ENCODE measurements at places on chromosomes 16 and 17. TPM values are rescaled to one million over a fixed set of nuclear protein-coding genes. Genes with fewer than 3 reads are reported as not detected.

The KRTAP9-7 gene
- total RNA-seq: not detected

DNA sequence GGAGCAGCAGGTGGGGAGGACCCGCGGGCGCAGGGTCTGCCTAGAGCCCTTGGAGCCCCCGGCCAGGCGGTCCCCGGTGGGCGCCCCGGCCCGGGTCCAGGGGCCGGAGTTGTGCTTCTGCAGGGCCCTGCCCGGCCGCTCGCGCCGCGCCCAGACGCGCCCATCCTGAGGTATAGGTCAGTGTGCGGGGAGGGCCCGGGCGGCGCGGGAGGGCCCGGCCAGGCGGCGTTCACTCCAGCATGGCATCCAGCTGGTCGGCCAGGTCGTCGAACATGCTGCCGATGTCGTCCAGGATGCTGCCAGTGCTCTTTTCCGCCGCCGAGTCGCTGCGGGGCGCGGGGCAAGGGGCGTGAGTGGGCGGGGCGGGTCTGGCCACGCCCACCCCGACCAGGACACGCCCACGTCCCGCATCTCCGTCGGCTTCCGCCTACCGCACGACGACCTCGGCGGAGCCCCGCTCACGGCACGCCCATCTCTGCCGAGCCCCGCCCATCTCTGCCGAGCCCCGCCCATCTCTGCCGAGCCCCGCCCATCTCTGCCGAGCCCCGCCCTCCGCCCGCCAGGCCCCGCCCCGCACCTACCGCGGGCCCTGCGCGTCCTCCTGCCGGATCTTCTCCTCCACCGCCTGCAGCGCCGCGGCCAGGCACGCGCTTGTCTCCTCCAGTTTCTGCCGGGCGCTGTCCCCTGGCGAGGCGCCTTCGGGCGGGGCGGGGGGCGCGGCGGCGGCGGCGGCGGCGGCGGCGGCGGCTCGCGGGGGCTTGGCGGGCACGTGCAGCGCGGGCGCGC is 17.9 kb downstream of the CASKIN1 start:
- H3K27ac ChIP-seq: no peak overlapping the region
- H3K4me3 ChIP-seq: no peak overlapping the region
- no peaks in the 10 kb centered on the region for H3K27me3 ChIP-seq
- no peaks in the 10 kb centered on the region for H3K4me1 ChIP-seq

The KRTAP1-1 gene
- not detected for total RNA-seq

The CRHR1 gene
- total RNA-seq: not detected

- no peaks in the 10 kb centered on the region for H3K36me3 ChIP-seq
- DNase-seq: no peak
- no peaks in the 10 kb centered on the region for H3K27me3 ChIP-seq
- no peaks in the 10 kb centered on the region for H3K4me1 ChIP-seq
Measured at GRCh38 chr16:81797443-81797842, 18.4 kb downstream of the PLCG2 start.

- no peaks in the 10 kb centered on the region for H3K36me3 ChIP-seq
- H3K4me3 ChIP-seq: no peak overlapping the region
- H3K4me1 ChIP-seq: peaks cover 40% of the 10 kb centered on the region
Measured at GRCh38 chr16:74745109-74745615, 29.5 kb downstream of the FA2H start.

- peak; percentile 79 for DNase-seq
- no peak overlapping the region for H3K4me3 ChIP-seq
- H3K27ac ChIP-seq: peak overlapping the region; percentile 80
- no peaks in the 10 kb centered on the region for H3K27me3 ChIP-seq
- H3K36me3 ChIP-seq: no peaks in the 10 kb centered on the region
Measured at GRCh38 chr16:10871157-10871991, 5.6 kb upstream of the CIITA start.

- H3K4me3 ChIP-seq: no peak overlapping the region
- H3K36me3 ChIP-seq: peaks cover 7% of the 10 kb centered on the region
- no peak for DNase-seq
- no peaks in the 10 kb centered on the region for H3K27me3 ChIP-seq
Measured at GRCh38 chr16:8641671-8642070, 20.2 kb downstream of the METTL22 start.

GRCh38 chr16:85605912-85606841 is 6.9 kb upstream of the GSE1 start:
- no peaks in the 10 kb centered on the region for H3K36me3 ChIP-seq
- H3K27me3 ChIP-seq: no peaks in the 10 kb centered on the region
- DNase-seq: no peak
- no peak overlapping the region for H3K4me3 ChIP-seq
- H3K27ac ChIP-seq: no peak overlapping the region

GRCh38 chr17:9050801-9051401 is 29.6 kb downstream of the NTN1 start:
- peak; percentile 62 for DNase-seq
- H3K4me3 ChIP-seq: no peak overlapping the region
- peaks cover 8% of the 10 kb centered on the region for H3K4me1 ChIP-seq
- no peaks in the 10 kb centered on the region for H3K36me3 ChIP-seq
- H3K27me3 ChIP-seq: peaks cover 12% of the 10 kb centered on the region

The KRTAP1-5 gene
- total RNA-seq: not detected

DNA sequence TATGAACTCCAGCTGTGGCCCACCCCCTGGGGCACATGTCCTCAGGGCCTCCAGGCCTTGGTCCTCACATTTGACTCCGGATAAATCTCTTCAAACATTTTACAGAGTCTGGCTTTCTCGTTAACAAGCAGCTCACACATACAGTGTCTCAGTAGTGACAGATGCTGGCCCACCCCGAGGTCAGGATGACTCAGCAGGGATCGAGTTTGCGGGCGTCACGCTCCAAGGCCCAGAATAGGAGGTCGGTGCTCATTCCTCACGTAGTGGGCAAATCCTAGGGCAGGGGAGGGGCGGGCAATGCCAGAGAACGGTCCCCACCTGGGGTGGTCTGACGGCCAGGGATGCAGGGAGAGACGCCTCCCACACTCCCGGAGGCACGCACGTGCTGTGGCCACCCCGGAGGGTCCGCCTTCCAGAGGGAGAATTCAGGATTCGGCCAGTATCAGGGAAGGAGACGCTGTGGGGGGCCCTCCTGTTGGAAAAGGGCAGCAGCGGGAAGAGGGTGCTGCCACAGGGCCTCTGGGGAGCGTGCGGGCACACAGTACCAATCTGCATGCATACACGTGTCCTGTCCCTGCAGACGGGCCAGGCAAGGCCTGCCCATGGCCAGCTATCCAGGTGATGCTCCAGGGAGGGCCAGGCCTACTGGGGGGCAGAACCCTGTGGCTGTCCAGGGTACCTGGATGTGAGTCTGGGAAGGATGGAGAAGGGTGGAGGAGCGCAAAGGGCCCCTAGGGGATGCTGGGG is 8.6 kb downstream of the SLC7A5 start:
- no peaks in the 10 kb centered on the region for H3K27me3 ChIP-seq
- no peak overlapping the region for H3K4me3 ChIP-seq
- peak; percentile 70 for DNase-seq
- peaks cover 36% of the 10 kb centered on the region for H3K4me1 ChIP-seq

DNA sequence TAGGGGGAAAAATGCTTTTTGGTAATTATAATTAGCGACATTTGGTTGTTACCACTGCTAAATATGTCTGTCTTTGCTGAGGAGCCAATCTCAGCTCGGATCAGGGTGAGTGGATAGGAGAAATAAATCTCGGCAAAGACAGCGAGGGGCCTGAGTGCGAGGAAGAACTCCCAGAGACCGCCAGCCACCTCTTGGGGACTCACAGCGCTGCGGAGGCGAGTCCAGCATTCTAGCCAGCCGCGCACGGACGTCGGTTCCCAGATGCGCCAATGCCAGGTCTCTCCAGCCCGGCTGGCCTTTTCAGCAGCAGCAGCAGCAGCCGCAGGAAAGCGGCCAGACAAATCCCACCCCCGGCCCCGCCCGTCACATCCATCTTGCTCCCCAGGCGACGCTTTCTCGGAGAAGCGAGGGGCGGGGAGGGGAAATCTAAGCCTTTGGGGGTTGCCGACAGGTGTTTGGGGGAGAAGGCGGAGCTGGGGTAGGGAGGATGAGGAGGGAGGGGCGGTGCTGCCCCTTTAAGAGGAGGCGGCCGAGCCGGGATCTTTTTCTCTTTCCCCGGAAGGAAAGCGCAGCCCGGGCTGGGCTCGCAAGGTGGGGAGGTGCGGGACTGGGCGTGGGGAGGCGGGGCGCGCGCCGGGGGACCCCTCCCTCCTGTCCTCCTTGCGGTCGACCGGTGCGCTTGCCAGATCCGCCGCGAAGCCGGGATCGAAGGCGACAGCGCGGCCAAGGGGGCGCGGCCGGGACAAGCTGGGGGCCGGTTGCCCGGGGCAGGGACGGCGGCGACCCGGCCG is at the start of gene ITGA3:
Gene ITGA3 (plus strand): TSS at position 685 of the 791 bp plus-strand sequence. CDS start 330 bp downstream, outside the sequence.
- H3K27me3 ChIP-seq: no peaks in the 10 kb centered on the region
- peak; percentile 98 for DNase-seq
- peaks cover 22% of the 10 kb centered on the region for H3K36me3 ChIP-seq
- H3K27ac ChIP-seq: peak within 1 kb of the TSS; percentile 96

The MED9 gene
- 28.3 TPM for total RNA-seq

The ZPBP2 gene
- not detected for total RNA-seq

The EIF4A3 gene
- 167 TPM for total RNA-seq

- H3K4me3 ChIP-seq: no peak overlapping the region
- no peaks in the 10 kb centered on the region for H3K36me3 ChIP-seq
- no peak overlapping the region for H3K27ac ChIP-seq
- DNase-seq: no peak
Measured at GRCh38 chr17:18116078-18116477, 7.5 kb downstream of the MYO15A start.

The CBX1 gene
- 142 TPM for total RNA-seq

DNA sequence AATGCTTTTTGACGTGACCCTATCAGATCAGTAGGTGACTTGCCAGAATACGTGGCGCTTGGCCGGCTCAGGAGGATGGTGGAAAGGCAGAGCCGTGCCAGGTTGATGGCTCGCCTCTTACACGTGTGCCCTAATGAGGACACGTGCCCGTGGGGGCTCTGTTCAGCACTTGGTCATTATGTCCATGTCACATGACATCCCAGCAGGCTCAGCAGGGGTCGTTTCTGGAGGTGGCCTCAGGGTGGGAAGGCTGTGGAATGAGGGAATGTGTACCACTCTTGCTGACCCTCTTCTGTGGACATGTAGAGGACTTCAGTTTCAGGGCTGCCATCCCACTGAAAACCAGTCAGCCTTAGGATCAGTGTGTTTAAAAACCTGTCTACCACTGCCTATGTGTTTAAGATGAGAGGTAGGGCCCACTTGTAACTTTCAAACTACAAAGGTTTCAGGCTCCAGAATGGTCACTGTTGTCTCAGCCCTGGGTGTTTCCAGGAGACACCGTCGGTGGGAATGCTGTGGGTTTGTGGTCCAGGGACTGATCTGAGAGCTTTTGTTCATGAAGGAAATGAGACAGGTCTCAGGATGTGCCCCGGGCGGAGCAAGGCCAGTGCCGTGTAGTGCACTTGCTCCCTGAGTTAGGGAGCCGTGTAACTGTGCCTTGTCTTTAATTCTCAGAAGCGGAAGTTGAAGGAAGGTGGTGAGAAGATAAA is 12.1 kb downstream of the UBN1 start:
- no peak overlapping the region for H3K4me3 ChIP-seq
- no peaks in the 10 kb centered on the region for H3K27me3 ChIP-seq
- peaks cover 39% of the 10 kb centered on the region for H3K4me1 ChIP-seq
- H3K27ac ChIP-seq: peak overlapping the region; percentile 75
- peaks cover 43% of the 10 kb centered on the region for H3K36me3 ChIP-seq

GRCh38 chr17:47225436-47225858 is 16.3 kb downstream of the MYL4 start:
- peak overlapping the region; percentile 16 for H3K27ac ChIP-seq
- H3K36me3 ChIP-seq: no peaks in the 10 kb centered on the region
- DNase-seq: peak; percentile 99
- no peaks in the 10 kb centered on the region for H3K27me3 ChIP-seq
- H3K4me1 ChIP-seq: peaks cover 27% of the 10 kb centered on the region

The ZNF48 gene
- 14.2 TPM for total RNA-seq

- no peak overlapping the region for H3K27ac ChIP-seq
- no peaks in the 10 kb centered on the region for H3K27me3 ChIP-seq
- peak overlapping the region; percentile 42 for H3K4me3 ChIP-seq
Measured at GRCh38 chr16:9008601-9009260, 45.0 kb upstream of the USP7 start.

GRCh38 chr17:14331225-14331981 is 30.5 kb downstream of the HS3ST3B1 start:
- H3K27ac ChIP-seq: no peak overlapping the region
- H3K4me3 ChIP-seq: no peak overlapping the region
- peaks cover 71% of the 10 kb centered on the region for H3K27me3 ChIP-seq
- no peak for DNase-seq
- no peaks in the 10 kb centered on the region for H3K4me1 ChIP-seq

GRCh38 chr17:45834471-45835396 is 9.9 kb upstream of the SPPL2C start:
- no peak overlapping the region for H3K4me3 ChIP-seq
- DNase-seq: peak; percentile 56
- H3K27ac ChIP-seq: no peak overlapping the region
- peaks cover 11% of the 10 kb centered on the region for H3K27me3 ChIP-seq
- H3K4me1 ChIP-seq: 0 out of 2 replicates have a peak, but pooled peaks cover 4% of the 10 kb centered on the region

The PLCG2 gene
- 5.9 TPM for total RNA-seq

The LHX1 gene
- not detected for total RNA-seq

The MARVELD3 gene
- total RNA-seq: 14.6 TPM

DNA sequence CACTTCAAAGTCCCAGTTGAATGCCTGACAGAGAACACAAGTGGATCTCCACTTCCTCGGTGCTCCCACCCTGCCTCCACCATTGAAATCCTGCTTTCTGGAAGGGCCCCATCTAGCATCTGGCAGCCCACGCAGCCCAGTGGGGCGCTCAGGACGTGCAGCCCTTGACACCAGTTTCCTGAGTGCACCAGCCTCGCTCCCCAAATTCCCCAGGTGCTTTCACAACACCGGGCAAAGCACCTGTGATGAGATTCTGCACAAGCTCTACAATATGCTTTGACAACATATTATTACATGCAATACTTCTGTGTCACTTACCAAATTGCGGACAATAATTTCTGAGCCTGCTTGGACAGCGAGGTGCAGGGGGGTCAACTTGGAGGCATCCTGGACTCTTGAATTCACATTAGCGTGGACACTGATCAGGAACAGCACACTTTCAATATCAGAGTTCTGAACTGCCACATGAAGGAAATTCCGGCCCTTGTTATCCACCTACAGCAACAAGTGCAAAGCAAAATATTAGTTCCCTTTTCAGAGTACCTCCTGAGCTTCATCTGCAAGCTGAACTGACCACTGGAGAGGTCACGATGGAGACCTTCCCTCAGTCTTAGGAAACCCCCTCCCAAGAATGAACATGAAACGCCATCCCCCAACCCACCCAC is 33.9 kb downstream of the CYB5D2 start:
- H3K4me1 ChIP-seq: no peaks in the 10 kb centered on the region
- no peak overlapping the region for H3K4me3 ChIP-seq
- no peaks in the 10 kb centered on the region for H3K27me3 ChIP-seq
- H3K36me3 ChIP-seq: peaks cover 18% of the 10 kb centered on the region

DNA sequence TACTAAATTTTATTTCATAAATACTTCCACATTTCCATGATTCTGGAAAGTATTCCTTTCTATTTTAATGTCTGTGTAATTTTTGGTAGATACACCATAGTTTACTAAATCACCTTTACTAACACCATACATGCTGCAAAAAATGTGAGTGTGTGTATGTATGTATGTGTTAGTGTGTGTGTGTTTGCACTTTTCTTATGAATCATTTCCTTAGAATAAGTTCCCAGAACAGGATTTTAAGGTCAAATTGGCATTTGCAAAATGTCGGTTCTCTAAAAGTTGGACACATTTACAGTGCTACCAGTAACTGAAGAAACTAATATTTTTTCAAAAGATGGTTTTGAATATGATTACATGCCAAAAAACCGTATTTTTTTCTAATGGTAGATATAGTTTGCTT is 137.1 kb downstream of the CYB561 start:
- peak; percentile 77 for DNase-seq
- no peak overlapping the region for H3K4me3 ChIP-seq
- no peaks in the 10 kb centered on the region for H3K27me3 ChIP-seq
- H3K27ac ChIP-seq: peak overlapping the region; percentile 23

All from PC-3 (cell line).